Activated naive CD4-positive, alpha-beta T cell treated with anti-CD3 and anti-CD28 coated beads, Interleukin-2, amount 50 U/mL, for 72 hours (primary cell): ENCODE measurements at places on chromosomes 5 and 9.

DNA sequence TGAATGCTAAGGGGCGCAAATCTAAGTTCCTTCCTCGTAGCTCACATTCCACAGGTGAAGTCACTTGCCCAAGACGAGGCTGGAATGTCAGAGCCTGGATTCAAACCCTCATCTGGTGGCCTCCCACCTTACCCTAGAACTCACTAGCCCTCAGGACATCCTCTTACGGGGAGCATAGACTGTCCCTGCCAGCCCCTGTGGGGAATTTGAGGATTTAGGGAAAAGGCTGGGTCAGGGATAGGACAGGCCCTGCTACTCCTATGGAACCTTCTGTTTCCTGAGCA is 45.0 kb downstream of the IRF1 start:
- DNase-seq, result no peak

GRCh38 chr5:151741678-151742423 is 16.6 kb downstream of the ATOX1 start:
- DNase-seq, result no peak

GRCh38 chr9:115043632-115044031 is 74.3 kb downstream of the TNC start:
- no peak for DNase-seq

DNA sequence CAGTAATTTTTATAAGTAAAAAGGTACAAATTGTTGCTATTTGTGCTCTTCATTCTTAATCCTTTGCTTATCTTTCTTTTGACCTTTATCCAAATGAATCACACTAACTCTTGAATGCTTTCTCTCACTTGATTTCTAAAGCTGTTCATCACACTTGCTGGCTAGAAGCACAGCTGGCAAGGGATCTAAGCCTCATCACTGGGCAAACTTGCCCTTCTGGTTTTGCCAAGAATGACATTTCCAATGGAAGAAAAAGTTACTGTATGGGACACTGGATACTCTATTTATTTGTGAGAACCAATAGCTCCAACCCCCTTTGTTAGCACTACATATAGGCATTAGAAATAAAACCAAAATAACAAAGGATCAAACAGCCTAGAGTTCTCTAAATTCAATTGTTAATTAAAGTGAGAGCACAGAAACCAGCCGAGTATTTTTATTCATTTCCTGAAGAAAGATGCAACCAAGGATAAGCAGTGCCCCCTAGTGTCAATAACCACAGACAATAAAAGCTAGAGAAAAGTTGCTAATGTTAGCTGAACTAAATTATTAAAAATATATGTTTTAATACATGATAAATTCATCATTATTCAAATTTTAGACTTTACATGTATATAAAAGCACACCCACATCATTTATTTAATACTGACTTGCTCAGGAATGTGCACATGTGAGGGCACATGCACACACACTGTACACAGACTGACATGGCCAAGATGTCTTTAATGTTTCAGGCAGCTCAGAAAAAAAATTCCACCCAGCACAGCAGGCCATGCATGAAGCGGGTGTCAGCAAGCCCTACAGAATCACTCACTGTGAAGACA is 59.8 kb upstream of the POU5F2 start:
- DNase-seq, result no peak

DNA sequence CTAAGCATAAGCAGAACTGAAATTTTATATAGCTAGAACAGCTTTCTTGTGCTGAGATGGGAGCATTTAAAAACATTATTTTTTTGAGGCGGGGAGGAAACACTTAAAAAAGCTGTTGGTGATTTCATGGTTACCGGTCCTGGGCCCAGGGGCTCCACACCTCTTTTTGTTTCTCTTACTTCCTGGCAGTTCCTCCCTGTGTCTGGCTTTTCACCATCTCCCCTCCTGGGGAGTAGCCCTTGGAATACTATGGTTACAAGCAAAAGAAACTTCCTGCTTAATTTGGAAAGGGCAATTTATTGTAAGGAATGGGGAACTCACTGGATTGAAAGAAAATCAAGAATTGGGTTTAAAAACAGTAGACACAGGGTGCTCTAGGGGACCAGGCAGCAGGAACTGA is 105.1 kb downstream of the SLC24A2 start:
- no peak for DNase-seq

- DNase-seq, result no peak
These were observed 159.8 kb upstream of the PHYKPL start for GRCh38 chr5:178392386-178392785.

- no peak for DNase-seq
These were observed 75.7 kb downstream of the AMBP start for GRCh38 chr9:114002271-114002985.

- no peak for DNase-seq
These were observed 229.8 kb downstream of the DRD1 start for GRCh38 chr5:175214152-175214551.

- DNase-seq, result no peak
These were observed 24.6 kb downstream of the AK8 start for GRCh38 chr9:132853482-132853881.

- DNase-seq, result no peak
These were observed 7.7 kb upstream of the TMEM161B start for GRCh38 chr5:88276378-88276777.

- no peak for DNase-seq
These were observed 118.1 kb downstream of the TRPM3 start for GRCh38 chr9:71003346-71003745.

GRCh38 chr5:7418276-7418675 is 22.3 kb downstream of the ADCY2 start:
- no peak for DNase-seq

GRCh38 chr9:129472651-129473102 is 148.2 kb downstream of the C9orf50 start:
- no peak for DNase-seq

GRCh38 chr9:133897675-133898074 is 94.4 kb downstream of the VAV2 start:
- DNase-seq, result no peak

DNA sequence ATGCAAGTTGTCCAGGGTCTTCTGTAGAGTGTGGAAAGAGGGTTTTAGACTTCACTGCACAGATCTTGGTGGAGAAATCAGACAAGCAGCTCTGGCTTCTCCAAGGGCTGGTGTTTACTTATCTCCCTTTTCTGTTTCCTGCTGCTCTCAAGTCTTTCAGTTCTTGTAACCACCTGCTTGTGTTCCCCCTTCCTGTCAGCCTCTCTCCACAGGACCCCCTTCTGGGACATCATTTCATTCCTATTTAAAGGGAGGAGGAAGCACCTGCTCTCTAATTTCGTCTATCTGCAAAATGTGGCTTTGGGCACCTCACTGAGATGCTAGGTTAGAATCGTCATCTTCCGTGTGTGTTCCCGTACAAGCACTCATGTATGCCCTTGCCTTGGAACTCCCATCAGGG is 636.2 kb downstream of the MTRR start:
- DNase-seq, result no peak

DNA sequence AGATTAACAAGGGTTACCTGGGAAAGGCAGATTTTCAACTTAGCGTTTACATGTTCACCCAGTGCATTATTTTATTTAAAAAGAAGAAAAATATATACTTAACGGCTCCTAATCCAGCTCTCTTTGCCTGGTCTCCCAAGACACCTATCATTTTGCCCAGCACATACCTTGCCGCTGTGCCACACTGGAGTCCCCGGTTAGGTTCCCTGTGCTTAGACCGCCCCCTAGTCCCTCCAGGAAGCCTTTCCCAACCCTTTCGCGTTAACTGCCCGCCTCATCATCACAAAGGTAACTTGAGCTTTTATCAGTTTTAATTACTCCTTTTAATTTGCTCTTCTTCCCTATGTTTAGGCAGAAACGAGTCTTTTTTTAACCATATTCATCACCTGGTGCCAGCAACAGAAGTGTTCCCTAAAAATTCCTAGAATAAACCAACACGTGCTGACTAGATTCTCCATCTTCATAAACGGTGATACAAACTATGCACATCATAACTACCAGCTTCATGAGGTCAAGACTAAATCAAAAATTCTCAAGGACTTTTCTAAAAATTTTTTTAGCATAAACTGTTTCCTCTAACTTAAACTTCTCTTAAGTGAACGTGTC is 19.7 kb downstream of the DNAJA1 start:
- DNase-seq, result no peak

- DNase-seq, result no peak
These were observed 467.3 kb downstream of the DNAH5 start for GRCh38 chr5:13477118-13477737.

DNA sequence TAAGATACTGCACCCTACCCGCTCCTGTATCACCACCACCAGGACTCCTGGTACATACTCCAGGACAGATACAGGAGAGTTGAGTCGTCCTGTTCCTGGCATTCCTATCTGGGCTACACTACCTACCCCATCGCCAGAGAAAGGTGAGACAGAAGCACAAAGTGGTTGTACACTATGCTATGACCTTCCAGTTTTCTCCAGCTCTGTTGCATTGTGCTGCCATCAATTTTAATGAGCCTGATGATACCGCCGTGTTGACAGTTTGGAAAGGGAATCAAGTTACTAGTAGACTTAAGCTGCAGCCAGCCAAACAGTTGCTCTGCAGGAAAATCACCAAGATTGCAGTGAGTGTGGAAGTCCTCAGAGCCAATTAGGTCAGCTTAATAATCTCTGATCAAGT is 35.2 kb downstream of the ANP32B start:
- no peak for DNase-seq

- DNase-seq, result no peak
These were observed 58.1 kb downstream of the DMRT1 start for GRCh38 chr9:899440-900184.

- no peak for DNase-seq
These were observed 239.0 kb downstream of the PBX3 start for GRCh38 chr9:125985998-125986655.

- no peak for DNase-seq
These were observed 296.1 kb upstream of the DMAC1 start for GRCh38 chr9:8095672-8096086.
